Stimulated activated CD4-positive, alpha-beta T cell treated with anti-CD3 and anti-CD28 coated beads, Interleukin-15, amount 100 ng/mL, for 1 hour (primary cell): ENCODE measurements at places on chromosomes 1 and 21.

GRCh38 chr1:173093691-173094445, 43.1 kb upstream of the TNFSF18 start:
- no peak for DNase-seq

GRCh38 chr1:230747890-230748800, 957 bp downstream of the CAPN9 start:
- no peak for DNase-seq

DNA sequence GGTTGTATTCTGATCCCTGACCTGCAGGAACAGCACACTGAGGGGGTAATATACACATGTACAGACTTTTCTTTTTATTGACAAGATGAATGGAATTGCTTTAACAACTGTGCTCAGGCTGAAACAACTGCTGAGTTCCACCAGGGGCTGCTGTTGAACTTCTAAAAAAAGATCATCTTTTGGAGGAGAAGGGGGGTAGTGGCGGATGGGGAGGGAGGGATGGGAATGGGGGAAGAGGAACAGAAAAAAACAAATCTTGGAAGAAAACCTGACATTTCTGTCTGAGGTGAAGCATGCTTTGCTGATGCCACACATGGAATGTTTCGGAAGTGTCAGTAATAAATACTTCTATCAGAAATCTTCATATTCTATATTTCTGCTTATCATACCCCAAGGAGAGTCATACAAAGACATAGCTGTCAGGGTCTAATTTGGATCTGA, 75.0 kb downstream of the RWDD3 start:
- no peak for DNase-seq

- DNase-seq: no peak
These were observed 790 bp upstream of the TMEM54 start for GRCh38 chr1:32901823-32902534.

DNA sequence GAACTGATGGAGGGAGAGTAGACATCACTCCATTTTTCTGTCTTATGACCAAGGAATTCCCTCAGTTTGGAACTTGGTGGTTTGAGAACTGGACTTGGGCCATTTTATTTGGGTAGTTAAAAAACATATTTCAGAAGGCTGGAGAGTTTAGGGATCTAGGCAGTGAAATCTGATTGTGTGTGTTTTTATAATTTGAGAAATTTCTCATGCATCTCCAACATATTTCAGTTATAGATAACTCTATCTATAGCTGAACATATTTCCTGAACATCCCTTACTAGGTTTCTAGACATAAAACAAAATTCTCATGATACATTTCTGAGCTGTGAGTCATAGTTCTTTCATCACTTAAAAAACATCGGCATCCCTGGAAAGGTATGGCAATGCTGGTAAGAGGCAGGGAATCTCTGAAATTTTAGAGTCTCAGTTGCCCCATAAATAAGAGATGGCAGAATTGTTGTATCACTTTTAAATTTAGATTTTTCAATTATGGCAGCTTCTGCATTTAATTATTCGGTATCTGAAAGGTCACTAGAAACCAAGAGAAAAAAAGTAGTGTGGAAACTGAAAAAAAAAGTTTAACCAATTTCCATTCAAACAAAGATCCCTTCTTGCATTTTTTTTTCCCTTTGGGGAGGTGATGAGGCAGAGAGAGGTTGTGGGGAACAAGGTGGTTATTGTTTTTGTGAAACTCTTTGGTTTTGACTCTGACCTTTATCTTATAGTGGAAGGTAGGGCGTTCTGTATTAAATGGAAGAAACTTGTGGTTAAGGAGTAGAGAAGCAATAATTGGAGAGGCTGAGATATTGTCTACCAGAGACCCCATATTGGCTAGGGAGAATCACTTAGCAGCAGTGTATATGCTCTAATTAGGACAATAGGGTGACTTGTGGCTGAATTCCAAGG, 102.9 kb downstream of the FASLG start:
- DNase-seq: no peak

DNA sequence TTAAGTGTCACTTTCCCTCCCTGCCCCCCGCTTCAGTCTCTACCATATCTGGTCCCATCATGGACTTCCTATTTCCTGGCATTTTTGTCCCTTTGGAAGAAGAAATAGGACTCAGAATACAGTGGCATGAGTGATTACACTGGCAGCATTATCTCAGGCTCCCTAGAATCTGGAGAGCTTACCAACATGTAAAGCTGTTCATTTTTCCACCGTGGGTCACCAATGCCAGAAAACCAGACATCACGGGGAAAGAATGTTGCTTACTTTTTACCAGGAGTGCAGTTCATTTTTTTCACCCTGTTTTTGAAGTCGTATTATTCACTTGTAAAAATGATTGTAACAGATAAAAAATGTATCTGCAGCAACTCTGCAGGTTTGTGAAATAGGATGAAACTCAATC, 44.8 kb downstream of the BACH1 start:
- DNase-seq: no peak

GRCh38 chr1:3314491-3315381, 139.7 kb upstream of the ARHGEF16 start:
- DNase-seq: no peak

GRCh38 chr1:164961715-164962114, 394.8 kb downstream of the LMX1A start:
- DNase-seq: no peak

DNA sequence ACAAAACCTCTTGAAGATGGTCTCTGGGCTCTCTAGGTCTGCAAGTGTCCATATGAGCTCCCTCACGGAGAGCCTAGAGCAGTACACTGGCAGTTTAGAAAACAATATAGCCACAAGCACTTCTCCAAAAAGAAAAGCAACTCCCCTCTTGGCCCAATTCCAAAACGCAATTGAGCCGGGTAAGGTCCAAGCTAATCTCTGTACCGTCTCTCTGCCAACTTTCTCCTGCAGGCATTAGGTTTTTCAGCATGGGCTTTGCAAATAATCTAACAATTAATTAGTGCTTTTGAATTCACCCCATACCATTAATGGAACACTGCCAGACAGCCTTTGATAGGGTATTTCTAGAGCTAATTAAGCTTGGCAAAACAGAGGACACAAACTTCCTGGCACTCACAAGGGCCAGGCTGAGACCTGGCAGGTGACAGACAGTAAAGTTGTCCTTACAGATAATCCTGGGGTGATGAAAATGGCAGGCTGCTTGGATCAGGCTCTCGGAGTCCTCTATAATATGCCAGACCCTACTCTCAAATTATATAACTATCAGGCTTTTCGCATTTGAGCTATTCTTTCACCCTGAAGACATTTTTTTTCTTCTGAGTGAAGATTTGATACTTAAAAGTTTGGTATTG, 39.8 kb downstream of the TGFBR3 start:
- no peak for DNase-seq

DNA sequence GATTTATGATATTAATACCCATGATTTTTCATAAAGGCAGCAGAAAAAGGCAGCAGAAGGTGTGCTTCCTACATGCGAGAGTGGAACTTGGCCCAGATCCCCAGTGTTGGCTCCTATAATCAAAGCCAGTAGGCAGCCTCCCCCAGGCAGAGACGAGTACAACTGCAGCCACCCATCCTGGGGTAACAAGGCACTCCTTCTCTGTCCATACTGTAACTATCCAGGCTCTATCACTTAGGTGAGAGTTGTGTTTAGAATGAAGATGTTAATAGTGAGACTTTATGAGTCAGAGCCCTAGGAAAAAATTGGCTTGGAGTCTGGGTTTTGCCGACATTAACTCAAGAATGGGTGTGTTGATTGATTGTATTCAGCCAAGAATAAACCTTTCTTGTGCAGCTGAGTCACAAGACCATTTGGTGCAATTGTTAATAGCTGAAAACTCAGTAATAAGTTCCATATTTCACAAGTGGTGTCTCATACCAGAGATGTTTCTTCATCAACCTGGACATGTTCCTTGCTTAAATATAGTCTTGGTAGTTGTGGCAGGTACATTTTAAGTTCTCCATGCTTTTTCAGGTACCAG, 322.3 kb downstream of the DUSP10 start:
- DNase-seq: no peak

GRCh38 chr1:61052395-61053225, 29.8 kb upstream of the NFIA start:
- no peak for DNase-seq

- DNase-seq: no peak
These were observed 295.4 kb upstream of the PBX1 start for GRCh38 chr1:164263540-164263939.

GRCh38 chr1:39795651-39796050, 7.0 kb upstream of the BMP8B start:
- no peak for DNase-seq

- DNase-seq: no peak
These were observed 108.5 kb downstream of the ASH1L start for GRCh38 chr1:155454096-155454495.

- no peak for DNase-seq
These were observed 4.6 kb downstream of the TMEM63A start for GRCh38 chr1:225877580-225877979.

DNA sequence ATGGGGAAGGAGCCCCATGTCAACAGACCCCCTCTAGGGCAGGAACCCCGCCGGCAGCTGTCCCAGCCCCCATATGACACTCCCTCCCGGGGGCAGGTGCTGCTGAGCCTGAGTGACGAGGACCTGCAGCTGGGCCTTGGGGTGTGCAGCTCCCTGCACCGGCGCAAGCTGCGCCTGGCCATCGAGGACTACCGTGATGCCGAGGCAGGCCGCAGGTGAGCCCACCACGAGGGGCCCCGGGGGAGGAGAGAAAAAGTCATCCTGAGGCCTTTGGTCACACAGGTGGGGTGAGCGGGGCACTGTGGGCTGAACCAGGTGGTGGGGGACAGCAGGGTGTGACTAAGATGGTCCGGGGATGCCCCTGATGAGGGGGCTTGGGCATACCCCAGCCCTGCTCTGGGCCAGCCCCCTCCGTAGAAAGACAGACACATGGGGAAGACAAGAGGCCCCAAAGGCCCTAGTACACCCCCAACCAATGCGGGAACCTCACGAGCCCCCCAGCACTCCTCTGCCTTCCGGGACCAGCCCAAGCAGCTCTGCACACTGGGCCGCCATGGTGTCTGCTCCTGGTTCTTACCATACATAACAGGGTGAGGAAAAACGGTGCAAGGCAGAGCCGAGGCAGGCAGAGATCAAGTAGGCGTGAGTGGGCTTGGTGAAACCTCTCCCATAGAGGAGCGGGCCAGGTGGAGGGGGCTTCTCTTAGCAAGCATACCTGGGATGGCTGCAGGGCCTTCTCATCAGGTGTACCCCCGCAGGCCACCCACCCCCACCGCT, 58.6 kb upstream of the TMEM51 start:
- DNase-seq: no peak

GRCh38 chr1:178341261-178341956, 155.4 kb downstream of the CLEC20A start:
- no peak for DNase-seq

DNA sequence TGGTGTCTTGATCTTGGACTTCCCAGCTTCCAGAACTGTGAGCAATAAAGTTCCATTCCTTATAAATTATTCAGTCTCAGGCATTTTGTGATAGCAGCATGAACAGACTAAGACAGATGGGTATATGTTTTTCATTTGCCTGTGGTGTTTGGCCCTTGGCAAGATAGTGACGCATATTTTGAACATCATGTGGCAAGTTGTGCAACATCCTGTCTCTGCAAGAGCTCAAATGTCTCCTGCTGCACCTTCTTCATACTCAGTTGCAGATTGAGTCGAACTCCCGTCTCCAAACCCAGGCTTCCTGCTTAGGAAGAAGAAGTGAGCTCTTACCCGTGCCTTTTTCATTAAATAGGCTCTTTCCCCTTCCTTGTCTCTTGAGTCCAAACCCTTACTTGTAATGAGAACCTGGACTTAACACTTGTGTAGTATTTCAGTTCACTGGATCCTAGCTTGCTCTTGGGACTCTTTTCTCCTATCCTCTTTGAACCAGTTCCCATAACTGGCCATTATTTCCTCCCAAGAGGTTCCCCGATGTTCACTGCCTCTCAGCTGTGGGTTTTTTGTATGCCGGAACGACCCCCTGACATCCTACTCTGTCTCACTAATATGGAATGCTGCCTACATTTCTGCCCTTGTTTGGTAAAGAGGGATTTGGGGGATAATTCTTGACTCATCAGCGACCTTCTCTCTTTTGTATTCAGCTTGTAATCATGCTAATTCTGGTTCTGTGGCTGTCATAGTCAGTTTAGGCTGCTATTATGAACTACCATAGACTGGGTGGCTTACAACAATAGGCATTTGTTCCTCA, 125.0 kb upstream of the KCNK2 start:
- no peak for DNase-seq

- DNase-seq: no peak
These were observed 207.3 kb downstream of the NRIP1 start for GRCh38 chr21:14857529-14857928.

DNA sequence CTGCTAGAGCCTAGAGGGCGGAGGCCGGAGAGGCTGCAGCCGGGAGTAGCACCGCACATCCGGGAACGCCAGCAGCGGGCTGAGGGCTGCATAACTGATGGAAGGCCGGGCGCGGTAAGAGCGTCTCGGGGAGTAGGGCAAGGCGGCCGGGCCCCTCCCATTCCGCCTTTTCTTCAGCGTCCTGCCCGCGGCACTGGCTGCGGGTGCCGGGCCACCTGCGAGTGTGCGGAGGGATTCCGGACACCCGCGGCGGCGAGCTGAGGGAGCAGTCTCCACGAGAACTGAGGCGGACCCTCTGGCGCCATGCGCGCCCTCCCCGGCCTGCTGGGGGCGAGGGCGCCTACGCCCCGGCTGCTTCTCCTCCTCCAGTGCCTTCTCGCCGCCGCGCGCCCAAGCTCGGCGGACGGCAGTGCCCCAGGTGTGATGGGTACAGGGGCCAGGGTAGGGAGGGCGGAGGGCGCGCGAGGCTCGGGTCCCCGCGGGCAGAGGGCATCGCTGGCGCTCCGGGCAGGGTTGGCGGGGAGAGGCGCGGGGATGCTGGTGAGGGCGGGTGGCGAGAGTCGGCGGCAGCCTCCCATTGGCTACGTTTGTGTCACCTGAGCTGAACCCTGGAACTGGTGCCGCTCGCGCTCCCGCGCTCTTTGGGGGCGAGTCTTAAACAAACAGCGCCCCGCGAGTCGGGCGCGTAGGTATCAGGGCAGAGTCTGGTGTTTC, 334.4 kb downstream of the SRGAP2C start:
- peak; percentile 72 for DNase-seq

DNA sequence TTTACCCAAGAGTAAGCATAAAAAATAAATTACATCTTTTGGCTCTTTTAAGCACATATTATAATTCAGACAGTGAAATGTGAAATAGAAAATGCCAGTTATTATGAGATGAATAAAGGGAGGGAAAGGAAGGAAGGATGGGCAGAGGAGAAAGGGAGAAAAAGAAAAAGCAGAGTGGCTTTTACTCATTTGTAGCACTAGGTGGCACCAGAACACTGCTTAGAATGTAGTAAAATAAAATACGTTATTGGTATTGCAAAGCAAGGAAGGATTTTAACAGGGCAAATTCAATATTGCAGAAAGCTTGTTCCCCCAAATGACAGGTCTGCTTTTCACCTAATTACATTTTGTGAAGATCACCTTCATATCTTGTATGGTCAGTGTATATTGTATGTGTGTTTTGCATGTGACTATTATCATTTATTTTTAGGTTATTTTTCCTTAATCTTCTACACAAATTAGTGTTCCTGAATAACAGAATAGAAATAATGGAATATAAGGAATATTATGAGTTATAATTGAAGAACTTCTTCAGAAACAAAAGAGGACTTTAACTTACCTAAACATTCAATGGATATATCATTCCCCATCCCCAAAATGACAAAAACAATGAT, 9.1 kb upstream of the PCNX2 start:
- DNase-seq: no peak

- DNase-seq: no peak
These were observed 28.4 kb downstream of the PARK7 start for GRCh38 chr1:7989762-7990428.

- DNase-seq: no peak
These were observed 132.5 kb upstream of the KAZN start for GRCh38 chr1:14466006-14466405.
